ENCODE measurements at places on chromosomes 7 and 10.

DNA sequence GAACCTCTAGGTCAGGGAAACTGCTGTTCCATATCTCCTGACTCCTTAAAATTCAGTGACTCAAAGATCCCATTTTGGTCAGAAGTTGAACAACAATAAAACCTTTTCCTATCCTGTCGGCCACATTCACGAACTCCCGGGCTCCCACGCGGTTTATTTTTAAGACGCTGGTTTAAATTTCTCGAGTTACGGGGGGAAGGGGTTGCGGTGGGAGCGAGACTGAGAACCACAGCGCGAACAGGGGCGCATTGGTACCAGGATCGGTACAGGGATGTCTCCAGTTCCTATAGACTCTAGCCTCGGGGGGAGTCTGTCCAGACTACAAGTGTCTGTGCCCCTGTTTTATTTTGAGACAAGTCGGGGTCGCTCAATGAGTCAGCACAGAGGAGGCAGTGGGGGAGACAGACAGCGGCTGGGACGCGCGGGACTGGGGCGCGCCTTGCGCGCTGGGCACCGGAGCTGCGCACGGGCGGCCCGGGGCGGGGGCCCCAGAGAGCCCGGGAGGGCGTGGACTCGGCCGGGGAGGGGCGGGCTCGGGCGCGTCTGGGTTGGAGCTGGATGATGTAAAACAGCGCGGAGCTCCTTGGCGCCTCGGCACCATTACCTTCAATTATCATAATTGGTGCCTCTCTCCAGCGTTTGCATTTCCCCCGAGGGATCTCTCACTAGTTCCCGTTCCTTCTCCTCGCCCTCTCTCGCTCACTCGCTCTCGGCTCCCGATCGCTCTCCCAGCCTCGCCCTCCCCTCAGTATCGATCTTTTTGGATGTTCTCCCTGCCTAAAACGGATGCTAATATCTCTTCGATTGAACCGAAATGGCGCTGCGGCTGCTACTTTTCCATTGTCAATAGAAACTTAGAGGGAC is 8.7 kb upstream of the BAMBI start:
- peak; percentile 81 for DNase-seq

DNA sequence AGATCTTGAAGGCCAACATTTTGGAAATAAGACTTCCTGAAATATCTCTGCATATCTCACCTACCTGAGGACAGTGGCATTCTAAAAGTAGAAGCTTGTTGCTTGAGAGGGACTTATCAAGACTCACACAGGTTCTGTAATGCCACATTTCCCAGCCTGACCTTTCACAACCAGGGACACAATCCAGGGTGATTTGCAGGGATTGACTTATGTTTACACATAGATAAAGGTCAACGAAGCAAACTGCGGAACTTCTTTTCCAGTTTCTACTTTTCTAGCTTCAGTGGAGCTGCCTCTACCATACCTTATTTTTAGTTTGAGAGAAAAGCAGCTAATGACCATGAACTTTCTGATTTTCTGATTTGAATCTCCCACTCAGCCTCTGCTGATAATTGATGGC is 148.7 kb downstream of the SLC16A9 start:
- no peak for DNase-seq

GRCh38 chr7:50268990-50269389 is 35.5 kb upstream of the IKZF1 start:
- no peak for DNase-seq

- DNase-seq = no peak
Measured at GRCh38 chr7:13312307-13312706, 624.9 kb downstream of the ARL4A start.

- DNase-seq = no peak
Measured at GRCh38 chr10:82212753-82213152, 337.8 kb downstream of the NRG3 start.

- DNase-seq = no peak
Measured at GRCh38 chr7:106367664-106368063, 82.9 kb upstream of the NAMPT start.

DNA sequence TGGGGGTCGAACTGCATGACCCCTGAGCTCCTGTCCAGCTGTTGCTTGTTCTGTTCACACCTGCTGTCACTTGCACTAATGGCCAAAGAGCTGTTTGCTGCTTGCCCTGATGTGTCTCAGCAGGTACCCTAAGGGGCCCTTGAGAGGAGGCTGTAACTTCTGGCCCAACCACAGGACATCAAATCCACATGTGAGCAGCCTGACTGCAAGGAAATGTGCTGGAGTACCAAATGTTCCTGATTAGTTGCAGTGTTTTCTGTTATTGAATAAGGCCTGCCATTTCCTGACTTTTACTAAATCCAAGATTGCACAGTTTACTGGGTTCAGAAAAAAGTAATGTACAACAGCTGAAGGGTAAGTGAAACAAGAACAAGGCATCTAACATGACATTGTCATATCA is 91.7 kb upstream of the IL6 start:
- DNase-seq = no peak

DNA sequence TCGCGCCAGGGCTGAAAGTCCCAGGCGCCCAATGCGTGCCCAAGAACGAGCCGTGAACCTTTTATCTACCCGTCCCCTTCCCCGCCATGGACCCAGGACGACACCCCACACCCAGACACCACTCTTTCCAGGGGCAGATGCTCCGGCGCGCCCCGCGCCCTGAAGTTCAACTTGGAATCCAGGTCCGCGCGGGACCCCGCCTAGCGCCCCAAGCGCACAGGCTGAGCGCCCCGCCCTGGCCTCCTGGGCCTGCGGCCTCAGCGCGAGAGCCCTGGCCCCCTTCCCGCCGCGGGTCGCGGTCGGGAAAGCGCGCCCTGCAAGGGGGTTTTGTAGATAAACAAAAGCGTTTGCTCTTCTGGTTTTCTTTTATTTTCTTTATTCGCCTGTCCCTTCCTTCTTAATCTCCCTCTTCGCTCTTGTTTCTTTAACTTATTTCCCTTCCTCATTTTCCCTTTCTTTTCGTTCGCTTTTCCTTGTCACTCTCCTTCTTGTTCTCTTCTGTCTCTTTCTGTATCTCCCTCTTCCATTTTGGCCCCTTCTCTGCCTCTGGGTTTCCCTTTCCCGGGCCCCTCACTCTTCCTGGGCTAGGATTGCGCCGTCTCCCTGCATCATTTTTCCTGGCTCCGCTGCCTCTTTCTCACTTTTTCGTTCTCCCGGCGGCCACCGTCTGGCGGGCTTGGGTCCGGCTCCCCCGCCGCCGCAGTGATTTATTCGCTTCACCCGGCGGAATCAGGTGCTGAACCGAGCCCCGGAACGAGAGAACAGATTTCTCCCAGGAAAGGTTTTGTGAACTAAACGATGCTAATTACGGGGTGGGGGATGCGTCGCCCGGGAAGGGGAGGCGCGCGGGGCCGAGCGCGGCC is 15.3 kb upstream of the PAX2 start:
- DNase-seq = no peak

DNA sequence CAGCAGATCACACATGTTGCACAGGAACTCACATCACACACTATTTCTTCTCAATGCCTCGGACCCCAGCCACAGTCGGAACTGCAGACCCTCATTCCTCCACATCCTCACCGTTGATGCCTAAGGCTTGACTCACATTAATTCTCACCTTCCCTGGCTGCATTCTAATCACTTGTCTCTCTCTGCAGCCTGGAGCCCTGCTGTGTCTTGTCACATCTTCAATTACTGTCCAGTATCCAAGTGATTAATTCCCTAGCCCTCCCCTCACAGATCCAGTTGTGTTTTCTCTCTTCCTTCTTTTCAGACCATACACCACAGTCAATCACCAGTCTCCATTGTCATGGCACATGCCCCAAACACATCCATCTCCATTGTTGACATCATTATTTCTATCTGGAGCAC is 592.4 kb upstream of the IGFBP3 start:
- DNase-seq = no peak

Measured in cardiac septum (tissue), 1 donor.